CD4-positive, alpha-beta T cell treated with Interleukin-17A for 4 hours (primary cell): ENCODE measurements at places on chromosomes 6 and 20.

DNA sequence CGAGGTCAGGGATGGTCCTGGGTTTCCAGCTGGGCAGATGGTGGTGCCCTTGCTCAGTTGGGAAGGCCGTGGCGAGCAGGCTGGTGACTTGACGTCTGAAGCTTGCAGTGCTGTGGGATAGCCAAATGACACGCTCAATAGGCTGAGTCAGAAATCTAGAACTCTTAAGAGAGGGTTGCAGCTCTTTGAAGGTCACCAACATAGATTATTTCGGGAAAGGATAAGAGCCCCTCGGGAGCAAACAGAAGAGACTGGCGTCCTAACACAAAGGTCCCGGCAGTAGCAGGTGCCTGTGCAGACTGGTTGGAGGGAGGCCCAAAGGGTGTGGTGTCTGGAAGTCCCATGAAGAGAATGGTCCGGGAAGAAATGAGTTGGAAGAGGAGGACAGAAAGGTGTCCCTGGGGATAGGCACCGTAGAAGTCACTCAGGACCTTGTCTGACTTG lies 18.4 kb downstream of the PKIG start:
- DNase-seq = no peak

DNA sequence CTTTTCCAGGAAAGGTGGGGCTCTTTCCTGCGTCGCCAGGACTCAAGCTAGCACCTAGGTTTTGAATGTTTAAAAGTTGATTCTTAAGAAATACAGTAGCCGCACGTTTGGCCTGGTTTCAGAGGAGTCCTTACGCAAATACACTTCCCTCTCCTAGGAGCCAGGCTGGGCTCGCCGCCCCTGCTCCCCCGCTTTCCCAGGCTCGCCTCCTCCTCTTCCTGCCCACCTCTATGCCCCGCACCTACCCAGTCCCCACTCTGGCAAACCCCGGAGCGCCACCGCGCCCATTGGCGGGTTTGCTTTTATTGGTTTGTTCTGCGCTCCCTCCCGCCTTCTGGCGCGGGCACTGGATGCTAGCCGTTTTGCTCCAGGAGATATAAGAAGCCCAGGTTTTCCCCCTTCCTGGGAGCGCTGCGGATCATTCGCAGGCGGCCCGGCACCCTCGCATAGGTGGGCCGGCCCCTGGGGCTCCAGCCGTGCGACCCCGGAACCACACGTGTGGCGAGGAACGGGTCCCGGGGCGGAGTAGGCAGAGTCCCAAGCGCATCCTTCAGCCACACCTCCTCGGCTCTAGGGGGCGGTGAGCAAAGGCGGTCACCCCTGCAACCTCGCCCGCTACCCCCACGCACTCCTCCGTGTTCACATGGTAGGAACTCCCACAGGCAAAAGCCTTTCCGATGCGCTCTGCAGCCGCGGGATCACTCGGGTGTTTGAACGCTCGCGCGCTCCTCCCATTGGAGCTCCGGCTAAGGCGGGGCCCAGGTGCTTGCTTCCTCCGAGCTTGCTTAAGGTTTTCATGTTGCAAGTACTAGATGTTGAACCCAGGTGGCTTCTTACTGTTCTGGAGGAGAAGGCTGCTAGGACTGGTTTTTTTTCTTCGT lies 119.0 kb downstream of the RTN4IP1 start:
- peak; percentile 80 for DNase-seq

DNA sequence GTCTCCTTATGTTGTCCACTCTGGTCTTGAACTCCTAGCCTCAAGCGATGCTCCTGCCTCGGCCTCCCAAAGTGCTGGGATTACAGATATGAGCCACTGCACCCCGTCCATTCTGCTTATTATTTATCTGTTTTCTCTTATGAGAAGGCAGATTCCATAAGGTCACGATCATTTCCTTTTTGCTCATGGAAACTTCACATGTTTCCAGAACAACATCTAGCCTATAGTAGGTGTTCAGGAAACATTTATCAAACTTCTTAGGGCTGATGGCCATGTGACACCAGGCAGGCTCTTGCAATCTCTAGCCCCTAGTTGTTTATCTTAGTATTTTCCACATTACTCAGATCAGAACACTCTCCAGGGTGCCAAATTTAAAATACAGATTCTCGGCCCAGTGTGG lies 61.2 kb downstream of the ZFP64 start:
- DNase-seq = no peak

DNA sequence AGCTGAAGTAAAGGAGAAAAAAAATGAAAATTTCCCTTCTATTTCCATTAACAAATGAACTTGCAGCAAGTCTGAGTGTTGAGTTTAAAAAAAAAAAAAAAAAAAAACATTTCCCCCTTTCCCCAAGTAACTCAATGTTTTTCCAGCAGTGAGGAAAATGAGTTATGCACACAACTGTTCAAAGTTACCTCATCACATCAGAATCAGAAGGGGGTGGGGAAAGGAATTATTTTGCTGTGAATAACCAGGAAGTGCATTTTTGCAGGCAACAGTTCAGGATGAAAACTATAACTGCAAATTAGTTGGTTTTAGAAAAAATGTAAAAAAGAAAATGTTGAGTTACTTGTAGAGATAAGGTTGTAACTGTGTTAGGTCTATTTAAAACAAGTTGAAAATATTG lies 568.9 kb upstream of the CITED2 start:
- no peak for DNase-seq

DNA sequence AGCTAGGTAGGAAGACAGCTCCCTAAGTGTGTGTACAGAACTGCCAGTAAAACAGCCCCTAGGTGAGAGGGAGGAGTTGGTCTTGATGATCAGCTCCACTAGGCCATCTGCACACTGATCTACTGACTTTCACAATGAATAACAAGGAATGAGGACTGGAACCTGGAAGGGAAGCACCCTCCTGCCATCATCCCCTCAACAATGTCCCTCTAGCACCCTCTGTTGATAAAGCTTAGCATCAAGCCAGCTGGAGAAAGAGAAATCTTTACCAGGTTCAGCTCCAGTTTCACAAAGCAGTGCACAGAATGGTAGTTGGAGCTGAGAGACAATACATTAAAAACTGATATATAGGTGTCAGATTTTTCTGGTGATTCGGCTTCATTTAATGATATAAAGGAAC lies 57.2 kb upstream of the IRAK1BP1 start:
- DNase-seq = no peak

DNA sequence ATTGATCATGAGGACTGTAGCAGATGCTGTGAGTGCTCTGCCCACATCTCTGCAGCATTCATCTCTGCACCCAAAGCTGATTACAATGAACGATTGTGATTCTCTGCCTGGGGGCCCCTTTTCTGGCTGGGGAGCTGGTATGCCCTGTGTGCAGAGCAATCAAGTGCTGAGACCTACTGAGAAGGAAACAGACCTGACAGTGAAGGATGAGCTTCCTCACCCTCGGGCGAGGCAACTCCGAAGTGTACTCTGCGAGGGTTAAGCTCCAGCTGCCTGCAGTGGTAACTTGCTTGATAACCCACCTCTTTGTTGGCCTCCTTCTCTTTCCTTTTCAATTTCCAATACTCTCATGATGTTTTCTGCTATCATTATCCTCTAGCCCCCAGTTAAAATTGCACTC lies 289.7 kb upstream of the RNF24 start:
- no peak for DNase-seq

- DNase-seq = no peak
Observed at GRCh38 chr6:95145457-95145856, 431.9 kb upstream of the MANEA start.

GRCh38 chr6:39808346-39808745 lies 16.2 kb downstream of the DAAM2 start:
- DNase-seq = no peak

GRCh38 chr6:67541586-67541985 lies 1093.5 kb upstream of the ADGRB3 start:
- no peak for DNase-seq

GRCh38 chr20:63594043-63594561 lies 20.1 kb upstream of the HELZ2 start:
- DNase-seq = no peak

DNA sequence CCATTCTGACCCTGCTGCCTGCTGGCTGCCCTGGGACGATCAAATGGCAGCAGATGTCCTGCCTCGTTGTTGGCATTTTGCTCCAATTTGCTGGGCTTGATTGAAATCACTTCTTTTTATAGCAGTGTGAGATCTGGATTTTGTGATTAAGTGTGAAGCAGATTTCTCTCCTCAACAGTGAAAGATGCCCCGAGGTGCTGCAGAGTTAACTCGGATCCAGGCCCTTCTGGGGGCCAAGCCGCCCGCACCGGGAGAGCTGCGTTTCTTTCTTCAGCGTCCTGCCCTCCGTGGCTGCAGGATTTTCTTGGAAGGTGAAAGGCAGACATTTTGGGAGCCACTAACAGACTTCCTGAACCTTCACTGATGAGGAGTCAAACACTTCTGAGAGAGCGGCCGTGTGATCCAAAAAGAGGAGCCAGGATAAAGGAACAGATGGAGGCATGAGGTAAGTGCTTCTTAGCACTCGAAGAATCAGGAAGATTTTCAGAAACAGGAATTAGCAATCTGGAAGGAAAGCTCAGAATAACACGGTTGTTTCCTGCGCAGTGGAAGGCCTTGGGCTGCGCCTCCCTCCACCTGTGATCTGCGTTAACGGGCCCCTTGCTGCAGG lies 139.5 kb upstream of the AFDN start:
- no peak for DNase-seq

DNA sequence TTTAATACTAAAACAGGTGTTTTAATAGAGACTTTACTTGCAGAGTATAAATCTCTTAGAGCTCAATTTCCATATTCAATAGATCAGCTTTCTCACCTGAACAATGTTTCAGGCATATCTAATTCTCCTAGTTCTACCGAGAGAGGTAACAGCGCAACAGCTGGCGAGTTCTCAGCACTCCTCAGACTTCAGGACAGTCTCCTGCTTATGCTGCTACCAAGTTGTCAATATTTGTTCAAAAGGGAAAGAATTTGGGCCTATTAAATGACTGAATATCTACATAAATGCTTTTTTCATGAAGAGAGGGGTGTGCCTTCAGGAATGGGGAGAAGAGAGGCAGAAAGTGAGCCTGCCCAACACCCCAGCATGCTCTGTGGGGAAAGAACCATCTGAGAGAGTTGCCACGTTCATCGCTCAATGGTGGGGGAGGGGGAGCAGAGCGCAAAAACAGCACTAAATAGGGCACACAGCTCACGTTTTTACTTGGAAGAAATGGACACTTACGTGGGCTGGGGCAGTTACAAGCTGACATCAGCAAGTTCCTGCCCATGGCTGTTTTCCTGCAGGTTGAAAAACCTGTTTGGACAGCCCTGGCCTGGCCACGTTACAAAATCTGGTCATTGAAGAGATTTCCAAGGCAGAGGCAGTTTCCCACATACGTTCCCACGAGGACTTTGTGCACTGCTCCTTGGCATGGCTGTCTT lies 38.0 kb downstream of the EZR start:
- DNase-seq = no peak

DNA sequence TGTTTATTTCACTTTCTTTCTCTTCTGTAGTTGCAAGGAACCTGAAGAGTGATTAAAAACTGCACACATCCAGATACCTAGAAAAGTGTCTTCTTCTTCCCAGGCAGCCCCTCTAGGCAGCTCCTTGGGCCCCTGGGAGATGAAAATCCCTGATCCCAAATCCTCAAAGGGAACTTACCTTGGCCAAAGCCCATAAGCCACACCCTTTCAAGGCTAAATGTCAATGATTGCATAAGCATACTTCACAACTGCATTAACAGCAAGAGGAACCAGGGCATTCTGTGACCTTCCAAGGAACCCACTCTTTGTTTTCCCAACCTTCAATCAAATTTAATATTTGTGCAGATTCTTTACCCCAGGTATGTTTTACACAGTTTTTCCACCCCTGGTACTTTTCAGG lies 4.4 kb upstream of the HMGN3 start:
- no peak for DNase-seq

DNA sequence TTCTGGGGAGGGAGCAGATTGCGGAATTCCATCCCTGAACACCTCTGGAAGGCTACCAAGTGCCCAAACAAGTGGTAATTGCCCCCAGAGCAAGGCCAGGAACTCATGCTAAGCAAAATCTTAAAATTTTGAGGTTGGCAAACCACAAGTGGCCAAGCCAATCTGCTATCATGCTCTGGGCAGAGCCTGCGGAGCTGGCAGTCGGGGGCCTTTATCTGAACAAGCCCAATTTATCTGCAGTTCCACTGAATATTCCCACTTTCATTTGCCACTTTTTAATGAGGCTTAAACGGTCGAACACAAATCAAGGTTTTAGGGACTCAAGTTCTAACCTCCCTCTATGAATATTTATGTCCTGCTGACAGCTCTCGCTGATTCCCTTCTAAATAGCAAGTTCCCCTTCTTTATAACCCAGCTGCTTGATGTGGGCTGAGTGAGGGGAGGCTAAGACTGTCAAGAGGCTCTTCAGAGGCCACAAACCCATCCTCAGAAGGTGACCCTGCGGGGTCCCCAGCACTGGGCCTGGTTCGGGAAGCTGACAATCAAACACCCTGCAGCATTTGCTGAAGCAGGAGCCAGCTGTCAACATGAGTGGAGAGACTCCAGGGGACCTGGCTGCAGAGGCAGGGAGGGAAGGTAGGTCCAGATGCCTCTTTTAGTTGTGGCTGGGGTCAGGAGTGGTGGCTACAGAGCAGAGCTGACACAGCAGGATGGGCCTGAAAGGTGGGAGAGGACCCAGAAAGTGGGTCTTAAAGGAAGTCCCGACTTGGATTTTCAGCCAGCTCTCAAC lies 11.9 kb downstream of the CCDC167 start:
- DNase-seq = no peak

- no peak for DNase-seq
Observed at GRCh38 chr6:40735121-40735520, 148.0 kb upstream of the LRFN2 start.

- no peak for DNase-seq
Observed at GRCh38 chr20:59771506-59772372, 161.7 kb downstream of the SYCP2 start.

DNA sequence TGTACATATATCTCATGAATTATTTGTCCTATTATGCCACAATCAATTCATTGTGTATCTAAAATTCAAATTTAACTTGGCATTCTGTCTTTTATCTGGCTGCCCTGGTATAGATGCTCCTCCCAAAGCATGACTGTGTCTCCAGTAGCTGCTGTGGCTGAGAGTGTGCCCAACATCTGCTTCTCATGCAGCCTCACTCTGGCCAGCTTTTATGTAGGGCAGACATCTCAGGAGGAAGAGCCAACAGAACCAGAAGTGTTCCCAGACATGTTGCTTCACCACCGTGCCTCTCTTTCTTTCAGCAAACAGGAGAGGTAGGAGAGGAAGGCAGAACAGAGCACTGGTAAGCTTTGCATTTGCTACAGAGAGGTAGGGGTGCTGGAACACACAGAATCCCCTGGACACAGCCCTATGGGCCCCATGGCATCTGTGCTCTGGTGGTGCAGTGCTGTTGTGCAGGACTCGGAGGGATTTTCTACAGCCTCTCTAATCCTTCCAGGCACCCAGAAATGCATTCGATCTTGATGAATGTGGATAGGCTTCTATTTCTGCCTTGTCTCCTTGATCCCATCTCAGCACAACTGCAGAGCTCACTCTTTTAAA lies 637.1 kb downstream of the UTRN start:
- no peak for DNase-seq

GRCh38 chr20:32544893-32545840 lies 40.0 kb downstream of the NOL4L start:
- DNase-seq = no peak

- peak; percentile 23 for DNase-seq
Observed at GRCh38 chr6:28606424-28607391, 81.0 kb downstream of the GPX5 start.
